ENCODE measurements at places on chromosomes 6 and 20. TPM values are rescaled to one million over a fixed set of nuclear protein-coding genes. Genes with fewer than 3 reads are reported as not detected.

DNA sequence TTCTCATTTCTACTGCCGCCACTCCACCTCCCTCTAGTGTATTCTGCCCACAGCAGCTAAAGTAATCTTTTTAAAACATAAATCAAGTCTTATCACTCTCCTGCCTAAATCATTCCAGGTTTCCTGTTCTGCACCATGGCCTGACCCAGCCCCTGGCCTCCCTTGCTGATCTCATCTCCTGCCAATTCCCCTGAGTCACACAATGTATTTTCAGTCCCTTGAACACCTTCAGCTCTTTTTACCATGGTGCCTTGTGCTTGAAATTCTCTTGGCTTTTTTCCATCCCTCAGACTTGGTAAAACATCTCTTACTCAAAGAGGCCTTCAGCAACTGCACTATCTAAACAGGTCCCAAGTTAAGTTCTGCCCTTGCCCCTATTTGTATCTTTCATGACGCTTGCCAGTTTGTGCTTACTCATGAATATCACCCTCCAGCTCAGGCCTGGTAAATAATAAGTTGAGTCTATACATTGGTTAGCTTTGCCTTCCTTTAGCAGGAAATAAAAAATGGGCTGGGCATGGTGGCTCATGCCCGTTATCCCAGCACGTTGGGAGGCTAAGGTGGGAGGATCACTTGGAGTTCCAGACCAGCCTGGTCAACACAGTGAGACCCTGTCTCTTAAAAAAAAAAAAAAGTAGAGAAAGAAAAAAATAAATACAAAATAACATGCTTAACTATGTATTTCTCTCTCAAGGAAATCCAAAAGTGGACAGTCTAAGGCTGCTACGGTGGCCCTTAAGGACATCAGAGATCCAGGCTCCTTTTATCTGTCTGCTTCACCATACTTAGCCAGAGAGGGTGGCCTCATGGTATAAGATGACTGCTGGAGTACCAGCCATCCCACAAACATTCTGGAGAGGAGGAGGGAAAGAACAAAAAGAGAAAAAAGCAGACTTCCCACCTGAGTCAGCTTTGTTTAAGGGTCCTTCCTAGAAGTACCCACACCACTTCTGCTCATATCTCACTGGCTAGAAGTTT, 62.2 kb downstream of the ARFGEF2 start:
- DNase-seq: peak; percentile 27

DNA sequence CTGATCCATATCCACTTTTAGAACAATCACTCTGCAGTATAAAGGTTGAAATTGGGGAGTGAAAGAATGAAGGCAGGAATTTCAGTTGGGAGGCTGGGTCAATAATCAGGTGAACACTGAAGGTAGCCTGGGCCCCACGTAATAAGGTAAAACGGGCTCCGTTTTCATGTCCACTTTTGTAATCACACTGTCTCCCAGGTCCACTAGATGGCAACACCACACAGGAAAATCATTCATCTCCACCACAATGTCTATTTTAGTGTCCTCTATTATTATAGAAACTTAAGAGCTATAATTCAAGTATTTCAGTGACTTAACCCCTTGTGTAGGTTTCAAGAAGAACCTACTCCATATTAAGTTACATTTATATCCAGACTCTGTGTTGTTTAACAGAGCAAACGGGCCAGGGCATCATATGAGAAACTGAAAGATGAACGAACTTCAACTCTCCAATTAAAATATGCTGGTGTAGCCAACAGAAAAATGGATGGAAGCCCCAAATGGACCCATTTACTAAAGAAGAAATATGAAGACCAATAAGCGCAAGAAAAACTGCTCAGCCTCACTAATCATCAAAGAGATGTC, 45.9 kb upstream of the MC3R start:
- DNase-seq: no peak

DNA sequence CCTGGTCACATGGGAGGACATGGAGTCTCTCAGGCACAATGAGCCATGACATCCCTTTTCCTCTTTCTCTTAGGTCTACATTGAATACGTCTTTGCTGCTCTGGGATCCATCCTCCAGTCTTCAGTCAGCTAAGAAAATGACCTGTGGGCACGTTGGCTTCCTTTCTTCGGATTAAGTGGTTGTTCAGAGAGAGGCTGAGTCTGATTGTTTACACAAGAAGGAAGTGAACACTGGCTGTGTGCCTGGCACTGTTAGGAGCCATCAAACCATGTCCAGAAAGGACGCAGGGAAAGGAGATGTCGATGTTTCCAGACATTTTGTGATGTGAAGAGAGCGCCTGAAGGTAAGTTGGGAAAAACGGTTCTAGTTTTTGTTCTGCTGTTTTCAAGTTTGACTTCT, 309.9 kb upstream of the CDYL start:
- no peak for DNase-seq

GRCh38 chr6:24004659-24005058, 121.4 kb upstream of the NRSN1 start:
- no peak for DNase-seq

GRCh38 chr20:49505518-49505917, 23.1 kb upstream of the KCNB1 start:
- DNase-seq: peak; percentile 34

GRCh38 chr6:43724354-43724753, 36.8 kb upstream of the MRPS18A start:
- DNase-seq: no peak

DNA sequence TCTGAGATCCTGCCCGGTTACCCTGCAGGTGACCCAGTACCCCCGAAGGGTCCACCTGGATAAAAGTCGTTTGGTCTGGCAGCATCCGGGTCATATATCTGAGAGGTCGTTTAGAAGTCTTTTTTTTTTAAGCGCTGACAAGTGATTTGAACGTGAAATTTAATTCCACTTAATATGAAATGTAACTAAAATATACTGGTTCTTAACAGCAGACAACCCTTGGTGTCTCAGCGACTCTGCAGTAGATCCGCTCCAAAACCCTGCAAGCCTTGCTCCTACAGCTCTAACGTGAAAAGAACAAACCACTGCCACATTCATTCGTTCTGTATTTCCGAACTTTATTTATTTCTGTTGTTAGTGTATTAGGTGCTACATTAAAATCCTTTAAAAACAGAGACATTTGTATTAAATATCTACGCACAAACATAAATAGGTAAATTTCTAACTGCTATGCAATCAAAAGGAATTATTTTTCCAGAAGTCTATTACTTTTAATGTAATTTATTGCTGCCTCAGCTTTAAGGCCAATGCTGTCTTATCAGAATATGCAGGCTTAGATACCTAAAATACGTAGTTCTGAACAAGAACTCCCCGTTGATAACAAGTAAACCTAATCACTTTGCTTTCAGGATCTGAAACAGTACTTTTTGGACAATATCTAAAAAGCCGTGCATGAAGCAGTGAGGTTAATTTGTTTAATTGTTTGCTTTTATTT, 33.5 kb upstream of the TCF21 start:
- no peak for DNase-seq

The HFE gene
- total RNA-seq: 3.0 TPM

The GPX5 gene
- total RNA-seq: not detected

The PTK6 gene
- total RNA-seq: not detected

The PPIL6 gene
- total RNA-seq: 3.4 TPM

The PCSK2 gene
- total RNA-seq: 0.56 TPM

Data from heart left ventricle (tissue), 16 donors.